ENCODE measurements at places on chromosomes 7 and 10.

DNA sequence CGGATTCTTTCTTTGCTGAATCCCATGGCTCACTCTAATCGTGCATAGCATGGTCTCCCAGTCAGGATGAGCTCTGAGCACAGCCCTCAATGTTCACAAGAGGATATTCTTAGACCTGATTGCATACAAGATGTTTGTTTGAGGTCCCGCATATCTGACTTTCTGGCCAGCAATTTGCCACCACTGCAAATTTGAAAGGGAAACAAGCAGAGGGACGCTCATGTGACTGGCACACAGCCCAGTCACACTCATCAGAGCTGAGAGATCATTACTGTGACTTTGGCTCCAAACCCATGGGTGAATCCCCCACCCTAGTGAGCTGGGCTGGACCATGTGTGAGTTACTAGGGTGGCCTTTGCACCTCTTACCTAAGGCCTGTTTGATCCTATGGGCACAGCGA lies 9.9 kb downstream of the TAS2R41 start:
- DNase-seq: peak; percentile 93

DNA sequence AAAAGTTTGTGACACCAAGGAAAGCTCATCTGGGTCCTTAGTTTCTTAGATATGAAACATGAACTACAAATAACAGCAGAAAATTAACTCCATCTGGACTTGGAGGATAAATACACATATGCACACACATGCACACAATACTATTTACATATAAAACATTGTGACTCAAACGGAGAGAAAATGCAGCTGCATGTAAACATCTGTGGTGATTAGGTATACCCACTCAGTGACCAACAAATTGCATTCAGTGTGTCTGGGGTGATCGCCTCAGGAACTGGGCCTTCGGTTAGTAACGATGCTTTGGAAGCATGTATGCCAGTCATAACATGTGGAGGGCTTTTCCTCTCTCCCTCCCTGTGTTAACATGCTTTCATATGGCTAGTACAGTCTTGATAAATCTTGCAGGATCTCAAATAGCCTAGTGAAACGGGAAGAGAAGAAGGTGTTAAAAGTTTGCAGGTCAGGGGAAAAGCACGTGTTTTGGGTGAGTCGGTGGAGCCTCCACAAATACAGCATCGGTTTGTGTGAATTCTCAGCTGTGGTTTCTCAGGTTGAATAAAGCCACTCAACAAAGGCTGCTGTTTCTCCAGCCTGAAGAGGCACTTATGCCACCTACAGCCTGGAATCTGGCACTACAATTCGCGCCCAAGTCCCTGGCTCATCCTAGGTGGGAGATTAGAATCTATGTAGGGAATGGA lies 8.7 kb upstream of the GLRX3 start:
- DNase-seq: no peak

- DNase-seq: no peak
These were observed 1066.1 kb upstream of the SORCS1 start for GRCh38 chr10:108230478-108231170.

- DNase-seq: no peak
These were observed 194.5 kb downstream of the USP6NL start for GRCh38 chr10:11416974-11417373.

- DNase-seq: no peak
These were observed 515 bp downstream of the TBX20 start for GRCh38 chr7:35253460-35253709.

DNA sequence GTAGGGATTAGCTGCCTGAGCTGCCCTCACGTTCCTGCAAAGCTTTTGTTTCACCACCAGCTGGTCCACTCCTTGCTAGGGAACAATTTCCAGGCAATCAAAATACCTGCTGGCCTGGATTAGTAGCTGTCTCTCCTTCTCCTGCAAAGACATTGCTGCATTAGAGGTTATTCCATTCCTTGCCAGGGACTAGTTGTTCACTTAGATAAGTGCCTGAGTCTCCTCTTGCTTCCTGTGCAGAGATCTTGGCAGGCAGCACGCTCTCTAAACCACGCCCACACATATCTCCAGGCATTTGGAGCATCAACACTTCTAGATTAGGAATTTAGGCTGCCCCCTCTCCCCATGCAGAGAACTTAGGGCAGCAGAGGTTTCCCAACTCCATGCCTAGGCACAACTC lies 150.4 kb upstream of the SMIM30 start:
- DNase-seq: no peak

GRCh38 chr7:158396982-158397862 lies 190.4 kb downstream of the PTPRN2 start:
- no peak for DNase-seq

GRCh38 chr7:31476073-31476745 lies 37.7 kb upstream of the ITPRID1 start:
- DNase-seq: no peak

DNA sequence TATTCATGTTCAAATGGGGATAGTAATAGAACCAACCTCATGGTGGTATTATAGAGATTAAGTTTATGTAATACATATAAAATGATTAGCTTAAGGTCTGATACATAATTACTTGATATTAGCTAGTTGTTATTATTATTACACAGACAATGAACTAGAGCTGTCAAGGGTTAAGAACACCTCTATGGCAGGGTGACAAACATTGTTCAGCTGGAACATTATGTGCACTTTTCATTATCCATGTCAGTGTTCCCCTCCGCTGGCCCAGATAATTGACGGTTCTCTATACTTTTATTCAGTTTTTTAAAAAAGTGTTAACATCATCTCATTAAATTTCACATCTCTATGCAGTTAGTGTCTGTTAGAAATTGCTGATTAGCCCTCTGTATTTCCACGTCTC lies 142.1 kb downstream of the CDK14 start:
- no peak for DNase-seq

DNA sequence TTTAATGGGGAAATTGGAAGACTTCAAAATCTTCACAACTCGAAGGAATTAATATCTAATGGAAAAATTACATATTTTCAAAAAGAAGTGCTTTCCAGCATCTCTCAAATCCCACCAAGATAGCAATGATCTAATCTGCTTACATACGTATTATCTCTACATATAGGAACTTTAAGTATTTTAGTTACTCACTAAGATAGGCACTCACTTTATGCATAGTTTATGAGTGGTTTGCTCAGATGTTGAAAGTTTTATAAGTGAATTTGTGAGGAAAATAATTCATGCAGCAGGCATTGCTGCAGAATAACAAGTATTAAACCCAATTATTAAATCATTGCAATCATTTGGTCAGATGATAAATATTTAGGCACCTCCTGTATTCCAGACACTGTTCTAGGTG lies 2.3 kb upstream of the CYTH3 start:
- DNase-seq: no peak

DNA sequence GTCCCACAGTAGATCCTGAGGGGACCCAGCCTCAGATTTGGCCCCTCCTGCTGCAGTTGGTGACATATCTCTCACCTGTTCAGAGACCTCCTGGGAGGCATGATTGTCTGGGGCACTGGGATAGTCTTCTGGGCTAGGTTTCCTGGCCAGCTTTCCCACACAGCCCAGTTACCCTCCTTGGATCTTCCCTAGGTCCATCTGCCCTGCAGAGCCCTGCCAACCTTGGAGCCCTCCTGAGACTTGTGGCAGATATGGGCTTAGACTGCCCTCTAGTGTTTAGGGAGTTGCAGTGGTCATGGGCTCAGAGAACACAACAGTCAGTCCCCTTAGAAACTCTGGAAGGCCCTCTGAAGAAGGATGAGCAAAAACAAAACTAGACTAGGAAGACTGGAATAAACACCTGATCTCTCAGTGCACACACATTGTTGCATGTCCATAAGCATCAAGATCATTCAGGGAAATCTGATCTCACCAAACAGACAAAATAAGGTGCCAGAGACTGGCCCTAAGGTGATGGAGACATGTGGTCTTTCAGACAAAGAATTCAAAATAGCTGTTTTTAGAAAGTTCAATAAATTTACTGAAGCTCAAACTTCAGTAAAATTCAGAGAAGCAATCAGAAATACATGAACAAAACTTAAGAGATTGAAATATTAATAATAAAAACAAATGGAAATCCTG lies 324.6 kb downstream of the ATRNL1 start:
- no peak for DNase-seq

DNA sequence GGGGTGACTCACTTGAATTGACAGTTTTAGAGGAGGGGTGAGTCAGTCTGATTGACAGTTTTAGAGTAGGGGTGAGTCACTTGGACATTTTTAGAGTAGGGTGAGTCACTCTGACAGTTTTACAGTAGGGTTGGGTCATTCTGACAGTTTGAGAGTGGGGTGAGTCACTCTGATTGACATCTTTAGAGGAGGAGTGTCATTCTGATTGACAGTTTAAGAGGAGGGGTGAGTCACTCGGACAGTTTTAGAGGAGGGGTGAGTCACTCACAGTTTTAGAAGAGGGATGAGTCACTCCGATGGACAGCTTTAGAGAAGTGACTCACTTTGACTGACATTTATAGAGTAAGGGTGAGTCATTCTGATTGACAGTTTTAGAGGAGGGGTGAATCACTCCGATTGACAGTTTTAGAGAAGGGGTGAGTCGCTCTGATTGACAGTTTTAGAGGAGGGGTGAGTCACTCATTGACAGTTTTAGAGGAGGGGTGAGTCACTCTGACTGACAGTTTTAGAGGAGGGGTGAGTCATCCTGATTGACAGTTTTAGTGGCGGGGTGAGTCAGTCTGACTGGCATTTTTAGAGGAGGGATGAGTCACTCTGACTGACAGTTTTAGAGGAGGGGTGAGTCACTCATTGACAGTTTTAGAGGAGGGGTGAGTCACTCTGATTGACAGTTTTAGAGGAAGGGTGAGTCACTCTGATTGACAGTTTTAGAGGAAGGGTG lies 595.9 kb downstream of the DNAJB6 start:
- no peak for DNase-seq

- peak; percentile 87 for DNase-seq
These were observed 64.0 kb downstream of the OAT start for GRCh38 chr10:124354411-124355382.

DNA sequence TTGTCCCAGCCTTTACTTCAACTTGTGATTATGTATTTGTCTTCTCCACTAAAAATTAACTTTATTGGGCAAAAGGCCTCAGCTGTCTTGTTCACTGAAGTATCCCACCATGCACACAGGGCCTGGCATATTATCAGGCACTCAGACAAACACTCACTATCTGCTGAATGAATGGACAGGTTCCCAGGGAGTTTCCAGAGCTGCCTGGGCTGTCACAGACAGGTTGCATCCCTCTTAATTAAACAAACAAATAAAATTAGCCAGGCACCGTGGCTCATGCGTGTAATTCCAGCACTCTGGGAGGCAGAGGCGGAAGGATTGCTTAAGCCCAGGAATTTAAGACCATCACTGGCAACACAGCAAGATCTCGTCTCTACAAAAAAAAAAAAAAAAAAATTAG lies 1.5 kb upstream of the TSPAN14 start:
- DNase-seq: no peak

GRCh38 chr10:8060704-8061121 lies 6.2 kb downstream of the GATA3 start:
- no peak for DNase-seq

- no peak for DNase-seq
These were observed 12.3 kb downstream of the DDC start for GRCh38 chr7:50552921-50553320.

DNA sequence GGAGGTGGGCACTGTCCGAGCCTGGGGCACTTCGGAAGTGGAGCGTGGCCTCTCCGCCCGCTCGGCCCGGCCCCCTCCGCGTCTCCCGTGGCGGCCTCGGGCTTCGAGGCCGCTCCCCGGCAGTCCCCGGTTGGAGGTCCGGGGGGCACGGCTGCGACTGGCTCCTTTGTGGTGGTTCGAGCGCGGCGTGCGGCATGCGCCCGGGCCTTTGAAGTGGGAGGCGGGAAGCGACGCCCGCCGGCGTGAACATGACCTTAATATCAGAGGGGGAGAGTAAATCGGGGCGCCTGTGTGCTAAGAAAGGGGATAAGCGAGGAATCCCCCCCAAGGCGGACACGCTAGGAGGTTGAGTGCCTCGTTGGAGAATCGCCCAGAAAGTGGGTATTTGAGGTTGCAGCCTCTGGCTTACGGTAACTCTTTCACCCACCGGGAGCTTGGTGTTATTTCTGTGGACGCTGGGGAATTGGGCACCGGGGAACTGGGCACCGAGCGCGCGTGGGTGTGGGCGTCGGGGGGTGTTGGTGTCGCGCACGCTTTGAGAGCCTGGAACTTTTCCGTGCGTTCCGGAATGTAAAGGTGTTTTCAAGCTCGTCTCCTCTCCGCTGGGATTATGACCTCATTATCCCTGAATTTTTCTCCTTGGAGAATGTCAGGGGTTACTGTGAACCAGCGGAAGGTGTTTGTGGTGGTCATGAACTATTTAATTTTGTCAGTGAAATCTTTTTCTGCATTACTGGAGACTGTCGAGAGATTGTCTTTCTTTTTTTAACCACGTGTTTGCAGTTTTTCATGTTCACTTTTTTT lies 660 bp downstream of the SUV39H2 start:
- DNase-seq: no peak

GRCh38 chr7:107996072-107996882 lies 6.7 kb downstream of the LAMB1 start:
- DNase-seq: no peak

GRCh38 chr10:30435073-30435422 lies 1.1 kb downstream of the MAP3K8 start:
- no peak for DNase-seq

GRCh38 chr7:106269254-106269961 lies 15.4 kb downstream of the NAMPT start:
- no peak for DNase-seq

DNA sequence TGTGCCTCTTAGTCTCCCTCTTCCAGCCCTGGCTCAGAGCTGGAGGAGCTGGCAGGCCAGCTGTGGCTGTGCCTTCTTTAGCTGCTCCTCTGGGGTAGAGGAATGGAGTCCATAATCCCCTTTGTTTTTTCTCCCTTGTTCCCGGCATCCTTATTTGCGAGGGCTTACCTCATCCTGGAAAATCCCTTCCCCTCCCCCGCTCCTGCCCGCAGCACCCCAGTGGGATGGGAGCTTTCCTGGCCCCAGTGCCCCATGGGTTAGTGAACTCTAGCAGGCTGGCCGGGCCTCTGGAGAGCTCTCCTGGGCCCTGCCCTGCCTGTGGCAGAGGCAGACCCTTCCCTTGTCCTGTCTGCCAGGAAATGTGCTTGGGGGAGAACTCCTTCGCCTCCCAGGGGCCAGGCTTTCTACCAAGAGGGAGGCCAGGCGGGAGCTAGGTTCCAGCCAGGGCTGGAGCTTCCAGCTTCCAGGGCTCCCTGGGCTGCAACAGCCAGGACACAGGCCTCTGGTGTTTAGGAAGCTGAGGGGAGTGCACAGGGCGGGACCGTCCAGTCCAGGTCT lies 16.5 kb upstream of the TRIM8 start:
- DNase-seq: no peak

DNA sequence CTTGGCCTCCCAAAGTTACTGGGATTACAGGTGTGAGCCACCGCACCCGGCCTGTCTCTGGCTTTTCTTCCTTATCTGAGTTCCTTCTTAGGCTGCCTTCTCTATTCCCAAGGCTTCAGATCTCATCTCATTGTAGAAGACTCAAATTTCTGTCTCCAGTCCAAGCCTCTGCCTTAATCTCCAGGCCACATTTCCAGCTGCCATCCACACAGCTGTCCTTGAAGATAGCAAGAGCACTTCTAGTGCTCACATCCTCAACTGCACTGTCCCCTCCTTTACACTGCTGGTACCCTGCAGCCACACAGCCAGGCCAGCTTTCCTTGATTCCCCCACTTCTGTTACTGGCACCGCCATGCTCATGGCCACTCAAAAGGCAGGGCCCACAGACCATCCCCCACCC lies 35.6 kb downstream of the POLL start:
- no peak for DNase-seq

- DNase-seq: peak; percentile 27
These were observed 973 bp downstream of the SDK1 start for GRCh38 chr7:3301831-3302618.

GRCh38 chr10:5555881-5556280 lies 31.1 kb downstream of the CALML3 start:
- DNase-seq: no peak

- DNase-seq: no peak
These were observed 37.2 kb downstream of the FIGNL1 start for GRCh38 chr7:50412973-50413372.

Data from right lobe of liver (tissue), 6 donors.